Pons (tissue), 1 donor: ENCODE measurements at places on chromosomes 3 and 15.
A peak's percentile ranks its signal among the peaks of the same experiment; 100 is the strongest.

- no peak for DNase-seq
These were observed 16.8 kb downstream of the BCL2L10 start for GRCh38 chr15:52095597-52096262.

GRCh38 chr3:141337523-141337854, 30.8 kb upstream of the ZBTB38 start:
- no peak for DNase-seq

DNA sequence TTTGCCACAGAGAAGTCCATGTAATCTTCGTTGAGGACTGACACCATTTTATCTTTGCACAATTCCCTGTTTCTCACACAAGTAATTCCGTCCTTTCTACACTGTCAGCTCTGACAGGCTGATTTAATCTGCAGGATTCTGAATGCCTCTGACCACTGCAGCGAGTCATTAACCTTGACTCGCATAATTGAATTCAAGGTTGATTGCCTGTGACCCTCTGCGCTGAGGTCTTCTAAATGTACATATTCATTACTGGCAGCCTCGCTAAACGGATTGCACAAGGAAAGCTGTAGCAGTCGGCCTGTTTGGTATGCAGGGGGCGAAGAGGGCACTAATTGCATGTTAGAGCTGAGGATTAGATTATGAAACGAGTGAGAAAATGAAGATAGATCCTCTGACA, 147.8 kb downstream of the SHOX2 start:
- no peak for DNase-seq

DNA sequence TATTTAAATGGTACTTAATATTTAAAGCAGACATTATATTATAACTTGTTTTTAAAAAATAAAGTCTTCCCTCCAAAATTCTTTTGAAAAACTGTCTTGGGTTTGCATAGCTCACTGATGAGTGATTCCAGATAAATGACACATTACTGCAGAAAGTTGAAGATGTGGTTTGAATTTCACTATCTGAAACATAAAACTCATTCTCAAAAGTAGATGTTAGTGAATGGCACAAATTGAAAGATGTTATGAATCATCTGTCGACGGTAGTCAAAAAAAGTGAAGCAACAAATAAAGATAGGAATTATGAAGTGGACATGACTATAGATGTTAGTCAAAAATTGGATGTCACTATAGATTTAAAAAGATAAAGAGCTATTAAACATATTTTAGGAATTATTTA, 280.5 kb downstream of the GAP43 start:
- DNase-seq: no peak

- no peak for DNase-seq
These were observed 1.2 kb downstream of the CLSTN2 start for GRCh38 chr3:139935866-139936817.

GRCh38 chr3:41986561-41986960, 24.7 kb upstream of the ULK4 start:
- DNase-seq: no peak

GRCh38 chr3:128674161-128674784, 23.7 kb upstream of the RPN1 start:
- no peak for DNase-seq

DNA sequence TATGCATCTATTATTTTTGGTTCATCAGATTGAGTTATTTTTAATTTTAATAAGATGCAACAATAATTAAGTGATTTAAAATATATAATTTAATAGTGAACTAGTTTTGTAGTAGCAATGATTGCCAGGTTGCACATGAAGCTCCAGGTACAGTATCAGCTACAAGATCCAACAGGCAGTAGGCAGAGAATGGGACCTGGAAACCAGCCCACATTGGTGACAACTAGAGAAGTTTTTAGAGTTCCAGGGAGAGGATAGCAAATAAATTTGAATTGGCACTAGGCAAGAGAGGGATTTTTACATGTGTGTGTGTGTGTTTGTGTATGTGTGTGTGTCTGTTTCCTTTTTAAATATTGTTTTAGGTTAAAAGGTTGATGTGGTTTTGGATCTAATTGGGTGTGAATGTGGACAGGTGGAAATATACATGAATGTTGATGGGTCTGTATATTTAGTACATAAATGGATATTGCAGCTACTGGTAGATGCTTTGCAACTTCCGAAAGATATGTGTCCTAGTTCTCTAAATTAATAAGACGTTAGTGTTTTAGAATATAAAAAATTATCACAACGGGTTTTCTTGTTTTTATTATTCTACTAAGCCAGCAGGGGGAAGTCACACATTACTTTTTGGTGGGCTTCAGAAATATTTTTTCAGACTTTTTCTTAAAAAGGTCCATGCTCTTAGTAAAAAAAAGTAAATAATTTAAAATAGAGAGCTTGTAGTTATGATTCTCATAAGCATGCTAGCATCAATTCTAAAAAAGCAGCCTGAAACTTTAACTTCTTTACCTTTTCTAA, 110.1 kb upstream of the GBE1 start:
- no peak for DNase-seq

GRCh38 chr3:188567478-188568195, 413.7 kb downstream of the LPP start:
- no peak for DNase-seq

DNA sequence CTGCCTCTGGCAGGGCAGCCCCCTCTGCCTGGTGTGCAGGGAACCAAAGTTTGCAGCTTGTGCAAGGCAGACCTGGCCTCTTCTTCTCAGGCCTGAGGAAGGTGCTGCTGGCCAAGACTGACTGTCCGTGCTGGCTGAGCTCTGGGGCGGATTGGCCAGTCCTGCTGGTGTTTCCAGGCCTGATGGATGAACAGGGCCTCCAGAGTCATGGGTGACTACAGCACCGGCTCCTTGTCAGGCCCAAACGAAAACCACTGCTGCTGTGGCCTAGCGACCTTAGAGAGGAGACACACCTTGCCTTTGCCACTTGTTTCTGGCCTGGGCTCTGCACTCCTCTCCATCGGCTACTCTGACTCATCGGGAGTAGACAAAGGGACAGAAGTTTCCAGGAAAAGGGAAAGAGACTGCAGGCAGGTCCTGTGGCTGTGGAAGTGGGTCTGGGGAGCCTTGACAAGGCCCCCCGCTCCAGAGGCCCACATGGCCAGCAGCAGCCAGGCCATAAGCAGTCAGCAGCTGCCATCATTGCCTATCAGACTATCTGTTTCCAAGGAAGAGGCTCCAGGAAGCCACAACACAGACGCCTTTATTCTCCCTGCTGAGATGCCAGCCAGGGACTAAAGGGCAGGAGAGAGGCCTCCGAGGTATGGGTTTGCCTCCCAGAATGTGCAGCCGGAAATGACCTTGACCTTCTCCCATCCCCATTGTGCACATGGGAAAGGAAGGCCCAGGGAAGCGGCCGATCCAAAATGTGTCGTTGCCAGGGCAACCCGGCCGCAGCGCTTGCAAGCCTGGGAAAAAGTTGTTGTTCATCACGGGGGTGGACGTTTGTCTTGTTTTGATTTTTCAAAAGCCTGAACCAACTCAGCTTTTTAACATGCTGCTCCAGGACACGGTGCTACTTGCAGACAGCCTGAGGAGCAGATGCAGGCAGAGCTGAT, 160.5 kb downstream of the CHSY1 start:
- DNase-seq: peak; percentile 41

- no peak for DNase-seq
These were observed 943.9 kb downstream of the ROBO1 start for GRCh38 chr3:78823859-78824258.

GRCh38 chr3:23152989-23153388, 50.1 kb upstream of the UBE2E2 start:
- no peak for DNase-seq
